ENCODE measurements at places on chromosomes 12 and 14.

- no peak for DNase-seq
Observed at GRCh38 chr14:105908481-105908911, 382.1 kb downstream of the TMEM121 start.

GRCh38 chr14:94677747-94678146, 65.6 kb downstream of the SERPINA3 start:
- no peak for DNase-seq

GRCh38 chr12:102642199-102642598, 161.8 kb upstream of the IGF1 start:
- no peak for DNase-seq

DNA sequence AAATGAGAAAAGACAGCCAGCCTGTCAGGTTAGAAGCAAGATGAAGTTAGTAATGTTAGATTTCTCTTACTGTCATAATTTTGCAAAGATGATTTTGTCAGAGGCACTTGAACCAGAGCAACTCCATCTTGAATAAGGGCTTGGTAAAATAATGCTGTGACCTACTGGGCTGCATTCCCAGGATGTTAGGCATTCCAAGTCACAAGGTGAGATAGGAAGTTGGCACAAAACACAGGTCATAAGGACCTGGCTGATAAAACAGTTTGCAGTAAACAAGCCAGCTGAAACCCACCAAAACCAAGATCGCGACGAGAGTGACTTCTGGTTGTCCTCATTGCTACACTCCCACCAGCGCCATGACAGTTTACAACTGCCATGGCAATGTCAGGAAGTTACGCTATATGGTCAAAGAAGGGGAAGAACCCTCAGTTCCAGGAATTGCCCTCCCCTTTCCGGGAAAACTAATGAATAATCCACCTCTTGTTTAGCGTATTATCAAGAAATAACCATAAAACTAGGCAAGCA, 1313.5 kb upstream of the TMEM132C start:
- no peak for DNase-seq

DNA sequence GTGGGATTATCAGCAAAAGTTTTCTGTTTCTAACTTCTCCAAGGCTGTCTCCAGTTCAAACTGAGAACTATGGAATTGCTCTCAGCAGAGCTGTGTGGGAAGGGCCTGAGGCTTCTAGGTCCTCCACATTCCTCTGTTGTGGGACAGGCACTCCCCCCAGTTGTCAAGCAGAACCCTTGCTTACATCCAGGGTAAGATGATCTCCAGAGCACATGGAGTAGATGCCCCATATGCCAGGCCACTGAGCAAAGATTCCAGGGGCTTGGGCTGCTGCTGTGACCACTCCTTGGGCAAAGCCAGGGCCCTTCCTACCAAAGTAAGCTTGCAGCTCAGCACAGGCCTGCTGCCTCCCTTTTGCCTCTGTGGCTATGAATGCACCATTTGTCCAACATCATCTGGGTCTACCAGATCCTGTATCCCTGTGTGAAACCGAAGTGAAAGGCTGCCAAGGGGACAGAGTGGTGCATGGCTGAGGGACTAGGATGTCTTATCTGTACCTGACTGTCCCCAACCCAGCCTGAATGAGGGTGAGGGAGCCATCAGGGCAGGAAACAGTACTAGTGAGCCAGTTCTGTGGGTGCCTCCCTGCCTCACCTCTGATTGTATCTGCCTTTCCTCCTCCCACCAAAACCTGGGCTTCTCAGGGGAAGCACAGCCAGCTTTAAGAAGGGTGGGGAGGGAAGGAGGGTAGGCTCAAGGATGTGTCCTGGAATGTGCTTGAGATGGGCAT, 13.1 kb upstream of the ESPL1 start:
- no peak for DNase-seq

- no peak for DNase-seq
Observed at GRCh38 chr12:46406352-46407027, 33.9 kb upstream of the SLC38A2 start.

GRCh38 chr14:92973798-92974372, 50.9 kb downstream of the CHGA start:
- DNase-seq, result no peak

DNA sequence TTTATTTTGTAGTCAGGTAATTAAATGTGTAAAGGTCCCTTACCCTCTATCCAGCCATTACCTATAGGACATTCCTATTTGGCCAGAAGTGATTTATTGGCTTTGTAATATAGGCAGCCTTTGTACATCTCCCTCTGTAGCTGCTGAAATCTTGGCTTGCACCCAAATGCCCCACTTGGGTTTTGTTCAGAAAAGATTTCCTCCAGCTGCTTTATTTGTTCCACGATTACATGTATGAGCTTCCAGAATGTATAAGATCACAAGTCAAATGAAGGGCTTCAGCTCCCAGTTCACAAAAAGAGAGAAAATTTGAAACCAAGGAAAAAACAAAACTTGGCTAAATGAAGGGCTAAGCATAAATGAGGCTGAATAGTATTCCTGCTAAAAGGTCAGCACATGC, 103.4 kb downstream of the EFCAB11 start:
- DNase-seq, result no peak

- DNase-seq, result no peak
Observed at GRCh38 chr14:79992407-79993198, 218.7 kb downstream of the DIO2 start.

DNA sequence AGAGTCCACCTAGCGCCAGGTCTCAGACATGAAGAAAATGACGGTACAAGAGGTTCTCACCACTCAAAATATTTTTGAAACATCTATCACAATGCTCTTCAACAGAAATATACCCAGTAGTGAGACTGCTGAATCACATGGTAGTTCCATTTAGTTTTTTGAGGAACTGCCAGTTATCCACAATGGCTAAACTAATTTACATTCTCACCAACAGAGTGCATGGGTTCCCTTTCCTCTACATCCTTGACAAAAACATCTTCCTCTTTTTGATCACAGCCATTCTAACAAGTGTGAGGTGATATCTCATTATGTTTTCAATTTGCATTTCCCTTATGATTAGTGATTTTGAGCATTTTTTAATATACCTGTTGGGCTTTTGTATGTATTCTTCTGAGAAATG, 5.7 kb upstream of the GPR65 start:
- no peak for DNase-seq

- DNase-seq, result no peak
Observed at GRCh38 chr12:77795699-77796098, 35.0 kb upstream of the NAV3 start.

DNA sequence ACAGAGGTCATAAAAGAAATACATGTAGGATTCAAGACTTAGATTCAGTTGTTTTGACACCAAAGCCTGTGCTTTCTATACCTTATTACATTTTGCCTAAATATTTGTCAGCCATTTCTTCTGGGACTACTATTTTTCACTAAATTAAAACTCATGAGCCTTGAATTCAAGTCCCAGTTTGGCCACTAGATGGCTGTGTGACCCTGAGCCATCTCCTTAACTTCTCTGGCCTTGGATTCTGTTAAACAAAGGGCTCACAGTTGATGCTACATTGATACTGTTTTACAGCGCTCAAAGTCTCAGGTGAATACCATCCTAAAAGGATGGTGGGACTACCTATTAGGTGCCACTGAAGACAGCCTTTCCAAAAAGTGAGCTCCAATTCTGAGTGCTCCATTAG, 39.6 kb upstream of the CCDC198 start:
- no peak for DNase-seq

DNA sequence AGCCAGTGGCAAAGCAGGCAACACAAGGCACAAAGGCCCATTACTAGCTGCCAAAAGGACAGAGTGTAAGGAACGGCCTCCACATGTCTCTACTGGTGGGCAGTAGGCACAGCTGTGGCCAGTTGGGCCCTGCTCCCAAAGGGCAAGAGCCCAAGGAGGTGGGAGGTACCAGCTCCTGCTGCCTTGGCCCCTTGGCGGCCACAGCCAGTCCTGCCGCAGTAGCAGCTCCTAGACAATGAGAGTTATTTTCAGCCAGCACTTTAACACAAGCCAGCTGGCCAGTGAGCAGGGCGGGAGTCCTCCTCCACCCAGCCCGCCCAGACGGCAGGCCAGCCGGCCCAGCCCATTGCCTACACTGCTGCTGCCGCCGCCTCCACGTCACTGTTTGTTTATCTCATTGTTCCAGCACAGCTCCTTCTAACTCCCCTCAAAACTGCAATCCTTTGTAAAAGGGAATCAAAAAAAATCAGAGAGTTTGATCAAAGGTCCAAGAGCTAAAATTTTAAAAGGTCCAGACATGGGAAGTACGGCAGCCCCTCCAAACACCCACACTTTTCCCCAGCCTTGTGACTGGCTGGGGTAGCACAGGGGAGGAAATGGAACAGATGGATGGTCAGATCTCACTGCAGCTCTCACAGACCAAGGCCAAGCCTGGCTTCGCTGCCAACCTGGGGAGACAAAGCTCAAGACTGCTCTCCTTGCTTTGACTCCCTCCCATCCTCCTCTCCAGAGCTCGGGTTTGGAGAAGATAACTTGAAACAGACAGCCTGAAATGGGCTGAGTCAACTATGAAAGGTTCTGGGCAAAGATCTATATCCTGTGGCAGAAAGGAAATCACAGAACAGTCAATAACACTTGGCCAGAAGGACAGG, 33.5 kb downstream of the FMNL3 start:
- no peak for DNase-seq

- DNase-seq, result no peak
Observed at GRCh38 chr14:103560691-103561090, 1.8 kb downstream of the BAG5 start.

DNA sequence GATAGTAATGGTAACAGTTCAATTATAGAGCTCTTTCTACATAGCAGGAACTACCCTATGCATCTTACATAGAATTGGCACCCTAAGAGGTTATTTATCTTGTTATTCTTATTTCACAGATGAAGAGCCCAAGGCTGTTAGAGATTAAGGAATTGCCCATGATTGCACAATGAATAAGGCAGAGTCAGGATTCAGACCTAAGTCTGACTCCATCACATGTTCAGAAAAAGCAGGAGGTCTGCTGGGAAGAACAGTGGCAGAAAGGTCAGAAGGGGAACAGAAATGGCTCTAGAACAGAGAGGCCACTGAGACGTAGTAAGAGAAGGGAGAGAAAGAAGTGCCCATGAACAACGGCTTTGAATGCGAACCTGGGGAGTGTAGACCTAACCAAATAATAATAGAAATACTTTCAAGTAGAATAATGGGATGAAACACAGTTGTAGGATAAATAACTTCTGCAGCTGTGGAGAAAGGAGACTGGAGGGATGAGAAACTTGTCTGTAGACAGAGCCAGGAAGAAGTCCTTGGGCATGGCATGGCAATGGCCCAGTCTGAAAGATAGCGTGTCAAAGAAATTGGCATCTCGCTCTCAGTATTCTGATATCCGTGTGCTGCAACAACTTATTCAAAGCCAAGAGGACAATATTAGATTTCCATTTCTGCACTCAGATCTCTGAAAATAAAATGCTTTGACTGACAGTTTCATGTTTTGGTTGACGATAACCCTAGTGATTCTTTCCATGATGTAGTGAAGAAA, 17.6 kb downstream of the MYBPC1 start:
- no peak for DNase-seq

GRCh38 chr14:58645641-58646040, 7.9 kb downstream of the DACT1 start:
- DNase-seq, result no peak

DNA sequence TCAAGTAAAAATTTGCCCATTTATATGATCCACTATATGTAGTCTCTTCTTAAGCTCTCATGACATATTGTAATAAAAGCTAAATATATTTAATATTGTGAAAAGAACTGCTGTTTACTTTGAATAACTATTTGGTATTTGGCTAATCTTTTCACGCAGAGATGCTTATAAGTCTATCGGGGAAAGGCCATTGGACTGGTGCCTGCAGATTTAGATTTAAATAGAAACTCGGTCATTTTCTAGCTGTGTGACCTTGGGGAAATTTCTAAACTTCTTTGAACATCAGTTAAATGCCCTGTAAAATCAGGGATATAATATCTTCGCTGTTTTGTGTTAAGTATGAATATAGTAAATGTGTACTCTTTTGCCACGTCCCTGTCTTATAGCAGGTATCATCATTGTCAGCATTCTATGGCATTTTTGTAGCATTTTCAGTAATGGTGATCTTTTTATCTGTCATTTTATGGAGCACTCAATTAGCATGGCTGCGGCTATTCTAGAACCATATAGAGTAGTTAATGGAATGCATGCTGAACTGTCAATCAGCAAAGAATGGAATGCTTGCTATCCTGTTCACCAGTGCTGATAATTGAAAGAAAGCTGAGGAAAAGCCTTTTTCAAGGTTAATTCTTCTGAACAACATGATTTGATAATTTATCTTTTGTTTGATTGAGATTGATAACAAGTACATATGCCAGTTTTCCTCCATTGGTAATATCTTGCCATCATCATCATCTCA, 181.2 kb downstream of the TMTC2 start:
- DNase-seq, result no peak

DNA sequence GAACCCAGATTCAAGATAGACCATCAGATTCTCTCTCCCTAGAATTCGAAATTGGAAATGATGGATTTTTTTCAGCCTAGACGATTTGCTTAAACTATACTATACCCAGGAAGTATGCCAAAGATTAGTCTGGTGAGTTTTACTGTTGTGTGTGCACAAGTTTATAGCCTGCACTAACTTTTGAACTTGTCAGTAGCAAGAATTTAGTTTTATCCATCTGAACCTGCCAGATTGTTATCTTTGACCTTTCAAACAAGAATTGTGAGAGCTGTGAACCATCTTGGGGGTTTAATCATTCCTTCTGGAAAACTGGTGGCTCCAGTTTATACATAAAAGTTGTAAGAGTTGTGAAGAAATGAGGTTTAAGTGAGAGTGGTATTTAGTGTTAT, 243.5 kb upstream of the DAAM1 start:
- DNase-seq, result no peak

GRCh38 chr12:132740652-132741051, 21.0 kb downstream of the ANKLE2 start:
- no peak for DNase-seq

DNA sequence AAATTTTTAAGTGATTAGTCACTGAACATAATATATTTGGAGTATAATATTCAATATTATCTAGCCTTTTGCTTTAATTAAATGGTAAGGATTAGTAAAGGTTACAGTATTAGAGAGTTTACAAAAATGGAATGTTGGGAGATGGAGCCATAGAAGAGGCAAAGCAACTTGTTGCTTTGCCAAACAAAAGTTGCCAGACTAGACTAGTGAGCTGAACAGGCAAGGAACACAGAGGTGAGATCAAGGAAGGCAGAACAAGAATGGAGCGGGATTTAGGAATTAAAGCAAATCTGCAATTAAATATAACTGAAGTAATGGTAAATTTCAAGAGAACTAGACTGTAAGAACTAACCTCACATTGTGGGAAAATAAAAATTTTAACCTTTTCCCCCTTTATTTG, 5.1 kb downstream of the ARF6 start:
- DNase-seq, result no peak

DNA sequence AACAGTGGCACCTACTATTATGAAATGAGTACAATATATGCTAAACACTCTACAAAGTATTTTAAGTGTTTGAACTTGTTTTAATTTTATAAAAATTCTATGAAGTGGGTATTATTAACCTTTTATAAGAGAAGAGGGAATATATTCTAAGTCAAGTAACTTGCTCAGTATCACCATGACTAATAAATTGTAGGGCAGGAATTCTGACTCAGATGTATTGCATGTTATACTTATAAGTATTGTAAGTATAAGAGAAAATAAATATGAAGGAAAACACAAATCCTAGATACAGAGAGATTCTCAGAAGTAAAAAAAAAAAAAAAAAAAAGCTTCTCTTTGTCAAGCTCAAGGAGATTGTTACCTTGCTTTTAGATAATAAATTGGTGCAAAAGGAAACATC, 893.2 kb downstream of the SLC16A7 start:
- DNase-seq, result no peak

GRCh38 chr14:52313903-52314594, at the start of gene PTGER2:
TSS of gene PTGER2 (plus strand) at chr14:52314312. CDS start at chr14:52314549, 237 bp downstream.
- DNase-seq, result peak; percentile 59

GRCh38 chr12:29103539-29103974, 45.5 kb upstream of the FAR2 start:
- DNase-seq, result peak; percentile 2
